ENCODE measurements at places on chromosomes 12 and 14.

DNA sequence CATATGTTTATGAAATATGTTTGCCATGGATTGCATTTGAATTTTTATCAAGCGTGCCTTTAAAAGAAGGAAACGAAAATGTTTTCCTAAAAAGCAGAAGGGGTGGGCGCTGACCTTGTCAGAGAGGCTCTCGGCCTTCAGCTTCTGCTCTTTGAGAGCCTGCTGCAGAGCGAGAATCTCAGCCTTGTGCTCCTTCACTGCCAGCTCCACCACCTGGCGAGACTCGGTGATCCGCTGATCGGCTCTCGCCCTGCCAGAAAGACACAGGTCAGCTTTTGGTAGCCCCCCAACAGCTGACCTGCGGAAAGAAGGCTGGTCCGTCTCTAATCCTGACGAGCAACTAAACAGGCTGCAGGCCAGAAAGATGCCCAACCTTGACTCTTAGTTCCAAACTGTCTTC is 62.4 kb downstream of the PRKAB1 start:
- DNase-seq = no peak

GRCh38 chr14:76510181-76510580 is 134.2 kb downstream of the ESRRB start:
- no peak for DNase-seq

- no peak for DNase-seq
Observed at GRCh38 chr12:90974286-90974685, 19.3 kb upstream of the CCER1 start.

- DNase-seq = no peak
Observed at GRCh38 chr14:104557086-104557485, 22.5 kb upstream of the C14orf180 start.

DNA sequence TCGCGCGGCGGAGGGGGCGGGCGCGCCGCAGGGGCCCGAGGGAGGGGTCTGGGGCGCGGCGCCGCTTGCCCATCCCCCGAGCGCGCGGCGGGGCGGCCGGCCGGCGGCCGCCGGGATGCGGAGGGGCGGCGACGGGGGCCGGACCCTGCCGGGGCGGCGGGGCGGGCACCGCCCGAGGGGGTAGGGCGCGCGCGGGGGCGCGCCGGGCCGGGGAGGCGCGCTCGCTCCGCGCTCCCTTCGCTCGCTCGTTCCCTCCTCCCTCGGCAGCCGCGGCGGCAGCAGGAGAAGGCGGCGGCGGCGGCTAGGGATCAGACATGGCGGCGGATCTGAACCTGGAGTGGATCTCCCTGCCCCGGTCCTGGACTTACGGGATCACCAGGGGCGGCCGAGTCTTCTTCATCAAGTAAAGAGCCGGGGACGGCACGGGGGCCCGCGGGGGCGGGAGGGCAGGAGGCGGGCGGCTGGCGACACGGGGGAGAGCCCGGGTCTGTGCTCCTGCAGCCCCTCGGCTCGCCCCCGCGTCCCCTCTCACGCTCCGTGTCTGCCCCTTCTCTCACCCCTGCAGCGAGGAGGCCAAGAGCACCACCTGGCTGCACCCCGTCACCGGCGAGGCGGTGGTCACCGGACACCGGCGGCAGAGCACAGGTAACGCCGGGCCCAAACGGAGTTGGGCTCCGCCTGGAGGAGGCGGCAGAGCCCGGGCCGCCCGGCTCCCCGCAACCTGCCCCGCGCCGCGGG is at the start of gene PLEKHA5:
PLEKHA5 (plus strand) TSS at position 248 of the 738 bp plus-strand sequence; CDS start at position 315, 67 bp downstream.
- DNase-seq = no peak

DNA sequence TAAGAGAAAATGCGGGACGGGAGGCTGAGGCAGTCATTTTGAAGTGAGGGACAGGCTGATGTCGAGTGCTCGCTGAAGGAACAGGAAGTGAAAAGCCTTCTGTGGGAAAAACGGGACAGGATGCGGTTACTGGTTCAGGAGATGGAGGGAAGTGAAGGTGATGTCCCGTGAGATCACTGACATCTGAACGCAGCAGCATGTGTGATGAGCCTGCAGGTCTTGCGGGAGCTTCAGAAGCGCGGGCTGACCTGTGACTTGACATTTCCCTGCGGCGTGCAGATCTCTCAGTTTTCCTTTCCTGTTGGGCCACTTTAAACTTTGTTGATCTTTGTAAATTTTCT is 77.8 kb downstream of the DDX51 start:
- no peak for DNase-seq
